Stimulated activated CD8-positive, alpha-beta memory T cell treated with anti-CD3 and anti-CD28 coated beads, Interleukin-7, amount 100 ng/mL, for 24 hours (primary cell): ENCODE measurements at places on chromosomes 12 and 14.

- DNase-seq = no peak
Measured at GRCh38 chr14:104333646-104334423, 195.4 kb downstream of the KIF26A start.

DNA sequence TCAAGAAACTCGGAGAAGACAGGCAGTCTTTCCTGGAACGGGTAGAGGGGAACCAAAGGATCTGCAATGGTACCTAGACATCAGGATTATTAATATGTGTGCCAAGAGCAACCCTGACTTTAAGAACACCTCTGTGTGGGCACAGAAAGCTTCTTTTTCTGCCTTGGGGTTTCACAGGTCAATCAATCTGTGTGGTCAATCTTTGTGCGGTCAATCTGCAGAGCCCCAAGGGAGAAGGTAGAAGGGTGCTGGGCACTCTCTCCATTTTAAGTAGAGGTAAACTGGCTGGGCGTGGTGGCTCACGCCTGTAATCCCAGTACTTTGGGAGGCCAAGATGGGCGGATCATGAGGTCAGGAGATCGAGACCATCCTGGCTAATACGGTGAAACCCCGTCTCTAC is 100.7 kb downstream of the ARF6 start:
- no peak for DNase-seq

DNA sequence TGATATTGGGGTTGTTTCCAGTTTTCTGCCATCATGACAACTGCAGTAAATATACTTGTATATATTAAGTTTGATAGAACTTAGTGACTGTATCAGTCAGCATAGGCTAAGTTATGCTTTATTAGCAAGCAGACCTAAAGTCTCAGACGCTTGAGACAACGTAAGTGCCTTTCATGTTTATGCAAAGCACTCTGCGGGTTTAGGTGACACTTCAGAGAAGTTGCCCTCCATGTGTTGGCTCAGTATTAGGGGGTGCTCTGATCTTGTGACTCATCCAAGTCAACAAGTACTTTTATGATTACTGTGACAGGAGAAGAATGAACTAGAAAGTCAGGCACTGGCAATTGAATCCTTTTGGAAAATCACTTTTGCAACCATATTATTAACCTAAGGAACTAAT is 13.3 kb upstream of the OTOGL start:
- no peak for DNase-seq

GRCh38 chr14:101561145-101561896 is at the start of gene DIO3:
DIO3 (plus strand) TSS chr14:101561495.
- DNase-seq = no peak

GRCh38 chr14:69363055-69363454 is 35.0 kb downstream of the ERH start:
- no peak for DNase-seq

- DNase-seq = no peak
Measured at GRCh38 chr14:20515846-20516245, 10.5 kb downstream of the RNASE10 start.

- DNase-seq = no peak
Measured at GRCh38 chr14:90499121-90499520, 102.3 kb downstream of the CALM1 start.

GRCh38 chr12:42590330-42590934 is 886 bp upstream of the PRICKLE1 start:
- DNase-seq = no peak

DNA sequence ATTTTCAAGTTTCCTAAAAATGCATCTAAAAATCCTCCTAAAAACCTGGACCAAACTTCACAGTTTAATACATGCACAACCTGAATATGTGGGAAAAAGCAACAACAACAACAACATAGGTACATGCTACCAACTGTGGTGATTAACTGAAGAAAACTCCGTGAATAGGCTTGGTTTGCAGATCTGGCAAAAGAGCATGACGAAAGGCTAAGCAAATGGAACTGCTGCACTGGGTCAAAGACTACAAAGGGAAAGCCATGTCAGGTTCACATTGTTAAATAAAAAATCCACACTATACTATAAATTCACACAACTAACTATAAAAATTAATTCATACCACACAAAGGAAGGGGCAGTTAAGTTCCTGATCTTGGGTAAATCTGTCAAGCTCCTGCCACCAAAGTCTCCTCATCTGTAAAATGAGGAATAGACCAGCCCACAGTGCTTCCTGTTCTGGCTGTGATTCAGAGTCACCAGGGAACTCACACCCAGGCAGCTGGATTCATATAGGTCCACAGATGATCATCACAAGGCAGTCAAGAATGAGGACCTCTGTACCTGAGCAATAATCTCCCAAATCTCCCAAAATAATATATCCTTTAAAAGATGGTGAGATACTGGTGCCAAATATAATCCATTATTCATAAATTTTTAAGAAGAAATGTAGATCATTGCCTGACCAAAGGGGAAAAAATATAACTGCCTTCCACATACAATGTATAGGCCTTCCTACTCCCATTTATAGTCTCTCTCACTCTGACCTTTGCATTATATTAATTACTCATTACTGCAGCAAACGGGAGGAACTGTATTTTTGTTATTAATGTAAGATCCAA is 7.0 kb downstream of the CORO1C start:
- no peak for DNase-seq

GRCh38 chr14:56562883-56563282 is 16.7 kb upstream of the TMEM260 start:
- DNase-seq = no peak

GRCh38 chr12:55742719-55743405 is at the start of gene GDF11:
GDF11 (plus strand) TSS chr12:55743122; CDS start chr12:55743317, 195 bp downstream.
- DNase-seq = peak; percentile 59

- DNase-seq = no peak
Measured at GRCh38 chr14:21215879-21216251, 53.4 kb downstream of the HNRNPC start.

GRCh38 chr14:69613312-69614073 is 2.1 kb downstream of the SUSD6 start:
- DNase-seq = no peak

DNA sequence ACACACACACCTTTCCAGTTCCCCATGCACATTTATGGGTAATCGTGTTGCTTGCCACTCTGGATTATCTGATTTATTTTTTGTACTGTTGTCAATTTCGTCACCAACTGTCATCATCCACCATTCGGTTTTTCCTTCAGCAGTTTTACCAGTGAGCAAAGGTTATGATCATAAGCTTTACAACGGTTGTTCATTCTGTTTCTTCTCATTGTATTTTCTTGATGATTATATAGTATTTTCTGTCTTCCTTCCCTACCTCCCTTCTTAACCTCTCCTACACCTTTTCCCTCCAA is 680 bp downstream of the NECAP1 start:
- DNase-seq = no peak

GRCh38 chr14:95040708-95041476 is 116.4 kb downstream of the DICER1 start:
- DNase-seq = no peak

DNA sequence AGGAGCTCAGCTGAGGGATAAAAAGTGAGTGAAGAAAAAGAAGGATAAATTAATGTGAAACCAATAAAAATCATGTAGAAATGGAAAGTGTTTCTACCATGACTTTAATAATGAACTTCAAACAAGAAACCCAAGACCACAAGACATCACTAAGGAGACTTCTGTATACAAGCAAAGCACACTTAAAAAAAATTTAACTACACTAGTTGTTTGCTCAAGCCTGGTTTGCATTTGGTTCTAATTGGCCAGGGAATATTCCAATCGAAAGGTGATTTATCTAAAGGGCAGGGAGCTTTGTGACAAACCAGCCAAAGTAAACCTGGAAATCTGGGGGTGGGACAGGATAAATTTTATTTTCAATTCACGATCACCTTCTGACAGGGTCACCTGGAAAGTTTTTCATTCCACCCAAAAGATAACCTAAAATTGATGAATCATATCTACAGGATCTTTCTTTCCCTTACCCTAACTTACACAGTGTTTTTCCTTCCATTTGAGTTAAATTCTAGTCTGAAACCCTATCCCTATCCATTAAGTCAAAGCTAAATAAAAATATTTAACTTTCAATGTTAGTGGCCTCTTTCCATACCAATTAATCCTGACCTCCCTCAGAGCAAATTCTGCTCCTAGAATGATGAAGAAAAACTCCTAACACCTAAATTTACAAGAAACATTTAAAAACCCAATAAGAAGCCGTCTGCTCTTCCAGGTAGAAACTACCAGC is 2.6 kb downstream of the EGLN3 start:
- DNase-seq = no peak

- no peak for DNase-seq
Measured at GRCh38 chr12:109273354-109273753, 35.7 kb downstream of the FOXN4 start.

DNA sequence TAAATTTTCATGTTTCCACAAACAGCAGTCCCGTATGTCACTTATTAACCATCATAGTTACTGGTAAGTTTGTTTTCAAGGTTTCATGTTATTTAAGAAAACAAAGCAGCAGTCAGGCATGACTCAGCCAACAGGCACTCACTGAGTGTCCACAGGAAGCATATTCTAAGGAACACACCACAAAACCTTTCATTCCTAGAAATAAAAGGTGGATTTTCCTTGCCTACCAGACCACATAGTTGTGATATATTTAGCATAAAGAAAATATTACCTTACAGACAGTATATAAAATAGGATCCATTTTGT is 143.3 kb upstream of the AVPR1A start:
- no peak for DNase-seq

- no peak for DNase-seq
Measured at GRCh38 chr14:24974591-24975374, 75.2 kb downstream of the STXBP6 start.

DNA sequence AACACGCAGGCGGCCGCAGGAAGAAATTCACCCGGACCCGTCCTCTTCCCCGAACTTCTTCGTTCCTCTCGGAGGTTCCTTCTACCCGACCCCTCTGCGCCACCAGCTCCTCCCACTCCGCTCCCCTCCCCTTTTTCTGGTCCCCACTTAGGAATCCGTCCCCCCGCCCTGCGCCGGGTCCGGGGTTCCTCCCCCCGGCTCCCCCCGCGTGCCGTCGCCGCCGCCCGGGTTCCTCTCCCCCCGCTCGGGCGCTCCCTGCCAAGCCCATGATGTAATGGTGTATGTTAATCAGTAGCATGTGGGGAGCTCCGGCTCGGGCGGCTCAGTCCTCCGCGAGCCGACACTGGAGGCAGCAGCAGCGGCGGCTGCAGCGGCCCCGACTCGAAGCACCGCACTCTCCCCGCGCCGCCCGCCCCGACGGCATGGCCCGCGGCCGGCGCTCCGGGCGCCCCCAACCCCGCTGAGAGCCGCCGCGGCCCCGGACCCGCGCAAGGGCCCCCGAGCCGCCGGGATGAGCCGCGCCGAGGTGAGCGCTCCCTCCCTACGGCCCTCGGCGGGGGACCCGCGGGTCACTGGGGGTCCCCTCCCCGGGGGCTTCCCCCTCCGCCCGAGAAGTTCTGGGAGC is 1.0 kb upstream of the SAMD4A start:
- peak; percentile 23 for DNase-seq

- DNase-seq = no peak
Measured at GRCh38 chr12:52370926-52371608, 3.8 kb upstream of the KRT85 start.

DNA sequence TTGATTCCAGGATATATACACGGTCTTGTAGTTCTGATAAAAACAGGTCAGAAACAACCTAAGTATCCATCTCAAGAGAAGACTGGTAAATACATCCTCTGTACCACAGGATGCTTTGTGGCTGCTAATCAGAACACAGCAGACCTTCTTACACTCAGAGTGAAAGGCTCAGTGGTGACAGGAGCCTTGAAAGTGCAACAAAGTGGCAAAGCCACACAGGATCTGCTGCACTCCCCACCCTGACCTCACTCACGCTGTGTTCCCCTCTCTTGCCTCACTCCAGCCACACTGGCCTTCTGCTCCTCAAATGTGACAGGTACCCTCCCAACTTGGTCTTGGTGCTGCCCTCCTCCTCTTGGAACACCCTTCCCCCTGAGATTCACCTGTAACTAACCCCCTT is 98.1 kb upstream of the GRIP1 start:
- DNase-seq = no peak

DNA sequence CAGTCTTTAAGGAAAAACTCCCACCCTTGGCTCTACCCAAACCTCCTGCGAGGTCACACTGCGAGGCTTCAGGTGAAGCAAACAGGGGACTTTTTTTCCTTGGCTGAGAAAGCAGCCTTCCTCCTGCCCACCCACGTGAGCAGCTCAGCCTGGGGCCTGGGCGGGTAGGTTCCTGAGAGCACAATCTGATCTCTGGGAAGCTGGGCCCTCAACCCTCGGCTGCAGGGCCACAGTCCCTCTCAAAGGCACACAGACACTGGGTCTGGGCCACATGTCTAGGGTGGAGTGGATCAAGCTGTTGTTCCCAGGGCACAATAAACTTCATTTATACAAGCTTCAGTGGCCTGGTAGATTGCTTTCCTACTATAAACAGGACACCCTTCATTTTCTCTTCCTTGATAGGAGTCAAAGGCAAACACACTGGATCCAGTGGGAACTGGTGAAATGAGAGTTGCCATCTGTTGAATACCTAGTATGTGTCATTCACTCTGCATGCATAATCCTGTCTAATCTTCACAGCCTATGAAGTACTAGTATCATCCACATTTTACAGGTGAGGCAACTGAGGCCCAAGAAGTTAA is 41.3 kb upstream of the PNMA1 start:
- DNase-seq = no peak

- no peak for DNase-seq
Measured at GRCh38 chr12:56461235-56462159, 6.9 kb upstream of the SPRYD4 start.

DNA sequence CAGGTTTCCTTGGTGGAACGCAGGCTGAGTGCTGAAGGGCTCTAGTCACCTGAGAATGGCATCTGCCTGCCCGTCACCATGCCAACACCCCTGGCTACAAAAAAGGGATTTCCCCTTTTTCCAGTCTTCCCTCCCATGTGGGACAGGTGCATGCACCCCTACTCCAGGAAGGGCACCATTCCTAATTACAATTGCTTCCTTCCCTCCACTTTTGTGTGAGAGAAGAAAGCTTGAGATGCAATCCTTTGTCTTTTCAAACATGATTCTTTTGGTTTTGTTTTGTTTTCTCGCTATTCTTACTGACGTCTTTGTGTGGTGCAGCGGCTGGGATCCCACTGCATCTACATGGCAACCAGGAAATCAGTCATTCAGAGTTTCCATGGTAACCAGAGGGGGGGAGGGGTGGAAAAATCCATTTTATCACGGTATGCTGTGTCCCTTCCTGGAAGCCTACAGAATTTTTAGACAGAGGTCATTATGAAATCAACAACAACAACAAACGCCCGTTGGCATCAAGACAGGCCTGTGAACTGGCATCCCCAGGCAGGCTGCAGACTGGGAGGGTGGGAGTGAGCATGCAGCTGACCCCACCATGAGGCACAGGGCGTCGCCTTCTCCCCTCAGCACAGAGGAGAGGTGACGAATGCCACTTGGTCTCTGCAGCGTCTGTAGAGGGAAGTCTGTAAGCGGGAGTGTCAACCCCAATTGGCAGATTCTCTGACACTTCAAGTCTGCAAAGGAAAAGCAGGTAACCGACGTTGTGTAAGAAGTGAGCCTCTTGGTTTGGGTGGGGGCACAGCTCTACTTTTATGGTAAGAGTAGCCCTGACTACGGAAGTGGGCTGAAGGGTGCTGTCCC is 13.6 kb upstream of the GNG2 start:
- peak; percentile 59 for DNase-seq

GRCh38 chr12:49776413-49776812 is 35.1 kb downstream of the TMBIM6 start:
- DNase-seq = peak; percentile 19
